ENCODE measurements at places on chromosomes 12 and 14.

- DNase-seq: no peak
Observed at GRCh38 chr12:81683881-81684280, 75.3 kb downstream of the PPFIA2 start.

- no peak for DNase-seq
Observed at GRCh38 chr14:68781161-68782021, 11.5 kb downstream of the ZFP36L1 start.

DNA sequence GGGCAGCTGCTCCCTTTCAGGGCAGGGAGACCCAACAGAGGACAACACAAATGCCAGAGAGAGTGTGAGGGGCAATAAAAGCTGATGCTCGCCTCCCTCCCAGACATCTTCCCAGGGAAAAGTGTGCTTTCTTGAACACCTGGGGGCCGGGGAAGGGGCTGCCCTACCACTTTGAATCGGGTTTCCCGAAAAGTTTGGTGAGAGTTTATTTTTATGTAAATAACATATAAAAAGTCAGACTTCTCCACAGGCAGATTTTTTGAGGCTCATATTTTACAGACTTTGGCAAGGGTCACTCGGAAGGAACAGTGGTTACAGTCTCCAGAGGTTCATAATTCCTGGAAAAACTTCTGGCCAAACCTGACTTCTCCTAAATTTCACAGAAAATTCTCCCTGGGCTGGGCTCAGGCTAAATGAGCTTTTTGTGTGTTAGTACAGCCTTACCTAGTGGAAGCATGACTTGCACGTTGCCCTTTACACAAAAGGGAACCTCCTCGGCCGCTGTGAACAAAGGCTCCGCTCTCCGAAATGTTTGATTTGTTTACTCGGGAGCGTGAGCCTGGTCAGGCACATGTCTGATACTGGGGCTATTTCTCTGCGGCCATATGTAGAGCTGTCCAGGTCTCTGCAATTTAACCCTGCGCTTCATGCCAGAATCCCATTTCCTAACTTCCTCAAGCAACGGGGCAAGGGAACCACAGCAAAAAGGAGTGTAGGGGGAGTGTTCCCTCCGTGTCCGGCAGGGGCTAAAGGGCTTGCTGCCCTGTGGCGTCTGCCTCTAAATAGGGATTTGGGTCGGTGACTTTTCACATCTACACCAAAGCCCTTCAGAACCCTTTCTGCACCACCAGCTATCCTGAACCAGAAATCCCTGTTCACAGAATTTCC lies 3.4 kb downstream of the RTL1 start:
- no peak for DNase-seq

DNA sequence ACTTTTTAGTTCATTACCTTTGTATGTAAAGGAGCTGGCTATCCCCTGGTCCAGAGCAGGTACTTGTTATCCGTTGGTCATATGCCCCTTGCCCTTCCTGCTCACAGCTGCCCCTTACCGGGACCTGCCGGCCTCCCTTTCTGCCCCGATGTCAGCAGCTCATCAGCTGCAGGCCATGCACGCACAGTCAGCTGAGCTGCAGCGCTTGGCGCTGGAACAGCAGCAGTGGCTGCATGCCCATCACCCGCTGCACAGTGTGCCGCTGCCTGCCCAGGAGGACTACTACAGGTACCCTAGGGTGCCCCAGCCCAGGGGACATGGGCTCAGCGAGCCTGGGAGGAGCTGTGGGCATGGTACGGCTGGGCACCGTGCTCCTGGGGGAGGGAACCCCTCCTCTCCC lies 2.3 kb upstream of the RNU7-1 start:
- no peak for DNase-seq

DNA sequence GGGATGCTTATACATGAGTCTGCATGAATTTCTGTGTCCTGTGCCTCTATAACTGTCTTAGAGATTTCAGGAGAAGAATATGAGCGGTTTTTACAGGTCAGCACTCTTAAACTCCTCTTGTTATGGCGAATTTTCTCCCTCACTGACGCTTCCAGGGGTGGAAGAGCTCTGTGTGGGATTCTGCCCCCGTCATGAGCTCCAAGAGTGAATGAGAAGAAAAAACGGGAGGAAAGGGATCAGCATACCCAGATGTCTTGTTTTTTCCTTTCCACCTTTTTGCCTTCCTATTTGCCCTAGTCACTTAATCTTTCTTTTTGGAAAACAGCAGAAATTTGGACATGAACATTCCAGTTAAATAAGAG lies 651 bp downstream of the PFKM start:
- DNase-seq: no peak

DNA sequence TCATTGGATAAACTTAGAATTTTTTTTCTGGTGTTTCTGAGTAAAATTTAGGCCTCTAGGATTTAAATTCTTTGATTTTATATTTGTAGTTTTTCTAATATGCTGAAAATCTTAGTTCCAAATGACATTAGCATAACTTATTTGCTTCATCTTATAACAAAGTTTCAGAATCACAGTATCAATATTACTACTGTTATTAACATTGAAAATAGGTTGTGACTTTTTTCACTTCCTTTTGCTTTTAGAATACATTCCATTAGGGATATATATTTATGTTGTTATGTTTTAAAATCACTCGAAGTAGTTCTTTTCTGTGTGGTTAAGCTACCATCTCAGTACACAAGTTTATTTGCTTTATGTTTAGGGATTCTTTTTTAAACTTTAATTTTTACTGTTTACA lies 12.8 kb downstream of the RAB3IP start:
- no peak for DNase-seq

GRCh38 chr14:74441113-74441512 lies 15.1 kb upstream of the SYNDIG1L start:
- DNase-seq: no peak

- DNase-seq: no peak
Observed at GRCh38 chr14:94929354-94929753, 159.4 kb upstream of the GSC start.

- DNase-seq: no peak
Observed at GRCh38 chr14:100425429-100425827, 102.3 kb downstream of the SLC25A47 start.

DNA sequence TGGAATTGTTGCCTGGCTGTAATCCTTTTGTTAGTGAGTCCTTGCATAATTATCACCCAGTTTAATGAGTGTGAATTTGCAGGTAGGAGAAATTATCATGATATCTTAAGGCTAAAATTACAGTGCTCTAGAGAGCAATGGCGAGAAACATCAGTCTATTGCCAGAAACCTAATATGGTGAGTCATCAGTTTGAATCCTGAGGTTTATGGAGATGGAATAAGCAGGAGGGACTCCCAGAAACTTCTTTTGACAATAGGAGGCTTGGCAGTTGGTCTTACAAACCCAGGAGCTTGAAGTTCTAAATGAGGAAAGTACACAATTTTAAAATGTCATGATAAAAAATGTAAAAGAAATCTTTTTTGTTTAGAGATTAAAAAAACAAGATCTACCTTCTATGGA lies 31.5 kb upstream of the CRADD start:
- no peak for DNase-seq

DNA sequence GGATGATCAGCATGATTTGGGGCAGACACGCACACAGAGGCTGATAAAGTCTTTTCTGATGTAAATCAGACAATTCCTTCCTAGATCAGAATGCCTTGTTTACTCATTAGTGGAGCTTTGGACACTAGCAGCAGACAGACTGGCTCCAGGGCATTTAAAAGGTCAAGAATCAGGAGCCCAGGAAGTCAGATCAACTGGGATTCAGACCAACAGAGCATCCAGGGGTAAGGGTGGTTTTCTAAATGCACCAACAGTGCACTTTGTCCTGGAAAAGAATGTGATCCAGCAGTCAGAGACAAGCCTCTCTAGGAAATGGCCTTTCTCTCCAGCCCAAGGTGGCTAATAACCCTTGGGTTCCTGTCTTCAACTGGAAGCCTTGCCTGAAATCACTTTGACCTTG lies 405.3 kb downstream of the MED13L start:
- no peak for DNase-seq

- no peak for DNase-seq
Observed at GRCh38 chr14:71327691-71328090, 420.4 kb downstream of the PCNX1 start.

GRCh38 chr12:112023759-112024396 lies 10.7 kb downstream of the ERP29 start:
- no peak for DNase-seq

DNA sequence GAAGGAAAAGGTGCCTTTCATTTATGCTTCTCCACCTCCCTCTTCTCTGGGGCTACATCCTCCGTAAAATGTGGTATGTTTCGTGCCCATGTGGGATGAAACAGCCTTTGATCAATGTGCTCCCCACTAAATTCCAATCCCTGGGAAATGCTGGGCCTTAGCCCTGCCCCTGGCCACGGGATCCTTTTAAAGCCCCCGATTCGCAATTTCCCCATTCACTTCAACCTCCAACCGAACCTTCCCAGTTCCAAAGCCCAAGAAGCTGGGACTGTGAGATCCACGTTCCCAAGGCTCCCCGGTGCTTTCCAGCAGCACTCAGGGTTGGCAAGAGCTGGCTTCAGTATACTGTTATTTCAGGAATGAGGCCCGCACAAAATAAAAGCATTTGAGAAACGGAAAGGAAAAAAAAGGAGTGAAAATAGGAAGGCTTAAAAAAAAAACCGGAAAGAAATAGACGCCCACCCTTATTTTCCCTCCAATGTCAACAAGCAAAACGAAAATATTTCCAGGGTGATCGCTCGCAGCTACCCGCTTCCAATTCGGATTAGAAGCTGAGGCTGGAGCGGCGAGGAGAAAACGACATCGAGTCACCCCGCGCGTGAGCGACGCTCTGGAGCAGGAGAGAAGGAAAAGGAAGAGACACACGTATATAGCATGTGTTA lies 1.3 kb upstream of the FOXG1 start:
- DNase-seq: no peak

DNA sequence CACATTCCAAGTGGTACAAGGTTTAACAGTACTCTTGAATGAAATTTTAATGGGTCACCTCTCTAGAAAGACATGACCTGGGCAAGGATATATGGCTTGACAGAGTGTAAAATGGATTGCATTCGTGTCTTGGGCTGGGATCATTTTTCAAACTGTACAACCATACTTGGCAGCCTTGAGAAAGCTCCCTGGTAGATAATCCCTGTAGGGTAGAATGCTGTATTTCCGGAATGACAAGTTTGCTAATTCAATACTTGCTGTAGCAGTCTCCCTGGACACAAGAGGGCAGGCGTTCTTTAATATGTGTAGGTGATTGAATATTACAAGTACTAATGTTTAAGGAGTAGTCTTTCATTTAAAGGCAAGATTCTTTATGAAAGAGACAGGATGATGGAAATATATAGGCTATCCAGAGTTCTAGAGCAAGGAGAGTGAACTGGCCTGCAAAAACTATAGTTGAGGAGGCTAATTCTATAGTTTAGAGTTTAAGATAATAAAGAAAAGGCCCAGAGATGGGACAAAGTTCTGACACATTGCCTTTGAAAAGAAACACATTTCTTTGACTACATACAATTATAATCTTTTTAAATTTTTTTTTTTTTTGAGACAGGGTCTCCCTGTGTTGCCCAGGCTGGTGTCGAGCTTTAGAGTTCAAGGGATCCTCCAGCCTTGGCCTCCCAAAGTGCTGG lies 53.4 kb downstream of the PLBD1 start:
- DNase-seq: no peak
